ENCODE measurements at places on chromosomes 12 and 14.
A peak's percentile ranks its signal among the peaks of the same experiment; 100 is the strongest.

DNA sequence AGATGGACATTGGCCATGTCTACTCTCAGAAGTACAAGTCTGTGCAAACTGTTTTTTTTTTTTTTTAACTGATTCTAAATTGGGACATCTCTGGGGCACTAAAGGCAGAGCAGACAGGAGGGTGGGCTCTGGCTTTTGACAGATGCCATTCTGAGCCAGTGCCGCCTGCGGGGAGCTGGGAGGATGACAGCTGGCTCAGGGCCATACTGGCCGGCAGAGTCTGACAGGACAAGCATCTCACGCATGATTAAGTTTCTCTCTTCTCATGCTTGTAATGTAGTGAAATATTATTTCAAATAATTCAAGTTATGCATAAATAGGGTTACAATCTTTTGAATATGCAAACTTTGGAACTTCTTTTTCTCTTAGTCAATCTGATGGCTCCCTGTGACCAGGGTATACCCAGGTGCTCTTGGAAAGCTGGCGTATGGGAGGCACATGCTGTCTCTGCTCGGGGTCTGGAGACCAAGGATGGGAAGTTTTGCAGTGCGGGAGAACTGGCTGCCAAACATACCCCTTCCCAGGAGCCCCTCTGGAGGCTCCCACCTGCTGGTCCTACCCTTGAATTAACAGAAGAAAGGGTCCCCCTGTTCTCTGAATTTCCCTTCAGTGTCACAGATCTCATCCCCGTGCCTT, 7.6 kb downstream of the CDCA4 start:
- no peak for DNase-seq

- no peak for DNase-seq
Observed at GRCh38 chr14:57487771-57488170, 5.9 kb downstream of the CCDC198 start.

- DNase-seq: no peak
Observed at GRCh38 chr14:69675877-69676416, 64.6 kb downstream of the SUSD6 start.

DNA sequence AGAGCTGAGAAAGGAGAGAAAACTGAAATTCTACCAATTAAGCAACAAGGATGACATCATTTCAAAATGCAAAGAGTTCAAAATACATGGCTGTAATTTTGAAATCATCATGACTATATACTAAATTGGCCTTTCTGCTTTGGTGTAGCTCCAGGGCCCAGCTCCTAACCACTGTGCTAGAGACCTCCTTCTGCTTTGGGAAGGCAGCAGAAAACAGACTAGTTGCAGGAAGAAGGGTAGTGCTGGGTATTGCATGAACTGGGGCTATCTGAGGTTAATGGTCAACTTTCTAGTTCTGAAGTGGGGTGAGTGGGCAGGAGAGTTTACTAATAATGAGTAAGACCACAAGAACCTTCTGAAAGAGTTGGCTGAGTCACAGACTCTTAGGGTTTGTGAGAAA, 66.2 kb downstream of the PTGER2 start:
- DNase-seq: no peak

- DNase-seq: no peak
Observed at GRCh38 chr12:1501001-1501400, 93.4 kb downstream of the FBXL14 start.

DNA sequence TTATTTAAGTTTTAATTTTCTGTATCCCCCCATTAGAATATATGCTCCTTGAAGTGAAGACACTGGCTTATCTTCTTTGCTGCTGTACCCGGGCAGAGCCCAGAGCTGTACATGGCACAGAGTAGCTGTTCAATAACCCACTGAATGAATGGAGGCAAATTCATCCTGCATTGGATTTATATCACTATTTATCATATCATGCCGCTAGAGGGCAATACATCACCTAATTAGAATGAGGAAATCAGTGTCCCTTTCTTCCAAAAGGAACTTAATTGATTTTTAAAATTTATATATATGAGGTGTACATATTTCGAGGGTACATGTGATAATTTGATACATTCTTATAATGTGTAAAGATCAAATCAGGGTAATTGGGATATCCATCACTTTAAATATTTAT, 89.2 kb upstream of the TMEM260 start:
- peak; percentile 35 for DNase-seq

DNA sequence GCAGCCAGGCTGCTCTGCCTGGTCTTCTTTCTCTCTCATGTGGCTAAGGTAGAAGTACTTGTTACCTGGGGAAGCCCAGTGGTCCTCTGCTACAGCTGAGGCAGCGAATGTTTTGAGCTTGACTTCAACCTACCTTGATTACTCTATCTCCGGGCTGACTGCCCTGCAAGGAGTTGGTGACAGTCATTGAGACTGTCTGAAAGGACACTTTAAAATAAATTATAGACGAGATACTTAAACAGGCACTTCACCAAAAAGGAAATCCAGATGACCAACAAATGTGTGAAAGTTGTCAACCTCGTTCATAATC, 474 bp upstream of the CIT start:
- DNase-seq: no peak

DNA sequence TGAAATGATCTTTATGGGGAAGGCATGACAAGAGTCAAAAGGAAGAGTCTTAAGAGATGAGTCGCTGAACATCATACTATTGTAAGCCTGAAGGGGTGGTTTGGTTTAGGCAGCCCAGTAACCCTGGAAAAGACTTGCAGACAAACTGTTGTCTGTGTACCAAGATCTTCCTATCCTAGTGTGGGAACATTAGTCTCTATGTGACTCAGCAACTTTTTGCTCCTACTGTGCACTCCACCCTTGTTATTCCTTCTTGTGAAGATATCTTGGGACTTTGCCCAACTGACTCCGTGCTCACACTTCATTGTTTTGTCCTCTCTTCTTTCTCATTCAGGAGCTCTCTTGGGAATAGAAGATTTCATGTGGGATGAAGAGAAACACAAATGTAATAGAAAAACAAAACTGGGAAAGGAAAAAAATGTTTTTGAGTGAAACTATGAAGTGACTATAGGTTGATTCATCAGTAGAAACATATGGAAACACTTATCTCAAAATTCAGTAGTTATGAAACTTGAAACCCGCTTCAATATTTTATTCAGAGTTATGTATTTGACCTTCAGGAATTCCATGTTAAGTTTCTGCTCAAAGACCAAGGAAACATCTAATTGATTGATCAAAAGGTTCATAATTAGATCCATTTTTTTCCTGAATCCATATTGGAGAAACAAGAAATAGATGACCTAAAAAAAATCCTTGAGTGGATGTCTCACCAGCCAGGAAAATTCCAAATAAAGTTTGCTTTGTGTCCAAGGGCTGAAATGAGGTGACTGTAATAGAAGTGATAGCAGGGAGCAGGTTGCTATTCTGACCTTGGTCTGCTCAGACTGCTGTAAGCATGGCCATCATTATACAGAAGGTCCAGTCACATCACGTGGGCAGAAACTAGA, 67.2 kb downstream of the BTG1 start:
- no peak for DNase-seq

- peak; percentile 78 for DNase-seq
Observed at GRCh38 chr12:12376646-12377448, 20.0 kb downstream of the BORCS5 start.

- no peak for DNase-seq
Observed at GRCh38 chr12:95629392-95629791, 78.1 kb upstream of the USP44 start.

DNA sequence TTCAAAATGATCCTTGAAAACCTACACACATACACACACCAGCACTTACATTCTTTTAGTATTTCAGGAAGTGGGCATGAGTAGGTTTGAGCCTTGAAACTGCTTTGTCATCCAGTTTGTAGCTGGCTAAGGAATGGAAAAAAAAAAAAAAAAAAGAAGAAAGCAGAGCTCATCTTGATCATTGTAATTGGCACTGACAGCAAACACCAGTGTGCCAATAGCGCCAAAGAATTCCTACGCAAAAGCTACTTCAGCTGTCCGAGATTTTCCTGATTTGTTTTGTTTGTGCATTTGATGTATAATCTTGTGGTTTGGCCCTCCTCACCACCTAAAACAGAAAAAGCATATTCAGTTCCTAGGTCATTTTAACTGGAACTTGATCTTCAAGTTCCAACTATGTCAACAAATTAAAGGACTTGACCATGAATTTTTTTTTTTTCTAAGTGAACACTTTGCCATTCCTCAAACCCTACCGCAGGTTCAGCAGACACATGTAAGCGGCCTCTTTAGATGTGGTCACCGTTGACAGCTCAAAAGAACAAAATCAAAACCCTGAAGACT, 57.3 kb downstream of the FLRT2 start:
- DNase-seq: no peak

DNA sequence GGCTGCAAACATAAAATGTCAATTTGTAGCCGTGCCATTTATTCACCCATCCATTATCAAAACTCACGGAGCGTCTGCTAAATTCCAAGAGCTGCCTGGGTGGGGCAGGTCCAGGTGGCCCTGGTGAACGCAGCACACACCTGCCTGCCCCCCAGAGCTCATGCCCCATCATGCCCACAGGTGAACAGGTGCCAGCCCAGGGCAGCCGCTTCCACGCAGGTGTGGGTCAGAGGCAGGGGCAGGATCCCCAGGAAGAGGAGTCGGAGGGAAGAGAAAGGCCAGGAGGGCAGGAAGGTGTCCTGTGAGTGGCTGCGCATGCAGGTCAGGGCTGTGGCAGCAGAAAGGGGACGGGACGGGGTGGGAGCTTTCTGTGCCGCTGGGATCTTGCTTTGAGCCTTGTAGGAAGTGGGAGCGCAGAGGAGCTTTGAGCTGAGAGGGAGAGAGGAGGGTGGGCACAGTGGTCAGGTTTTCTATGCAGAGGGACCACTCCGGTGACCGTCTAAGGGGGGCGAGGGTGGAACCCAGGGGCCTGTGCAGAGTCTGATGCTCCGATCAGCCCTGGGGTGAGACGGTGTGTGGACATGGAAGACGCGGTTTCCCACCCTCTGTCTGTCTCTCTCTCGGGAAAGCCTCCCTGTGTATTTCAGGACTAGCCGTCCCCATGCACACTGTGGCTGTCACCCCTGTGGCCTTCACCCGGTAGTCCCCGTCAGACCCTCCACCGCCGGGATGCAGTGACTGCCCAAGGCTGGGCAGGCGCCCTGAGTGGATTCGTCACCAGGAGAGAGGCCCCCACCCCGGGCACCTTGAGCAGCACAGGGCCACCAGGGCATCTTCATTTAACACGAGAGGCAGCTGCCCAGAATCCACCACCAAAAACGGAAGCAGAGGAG, 26.7 kb downstream of the GALNT9 start:
- DNase-seq: no peak

DNA sequence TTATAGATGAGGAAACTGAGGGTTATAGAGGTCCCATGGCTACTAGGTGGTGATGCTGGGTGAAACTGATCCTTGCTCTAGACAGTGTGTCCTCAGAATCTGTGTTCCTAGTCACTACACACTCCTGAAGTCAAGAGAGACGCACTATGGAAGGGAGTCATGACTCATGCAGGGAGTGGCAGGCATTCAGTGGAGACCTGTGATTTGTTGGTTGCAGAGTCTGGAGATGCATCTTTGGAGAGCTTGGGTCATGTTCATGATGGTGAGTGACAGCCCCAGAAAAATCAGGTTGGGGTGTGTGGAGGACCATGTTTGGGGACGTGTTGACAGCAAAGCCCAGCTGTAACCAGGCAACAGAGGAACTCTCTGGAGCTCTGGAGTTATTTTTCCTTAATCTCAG, 38.0 kb upstream of the FBXO21 start:
- no peak for DNase-seq

GRCh38 chr12:11875414-11875935, 195.3 kb upstream of the BCL2L14 start:
- DNase-seq: no peak

DNA sequence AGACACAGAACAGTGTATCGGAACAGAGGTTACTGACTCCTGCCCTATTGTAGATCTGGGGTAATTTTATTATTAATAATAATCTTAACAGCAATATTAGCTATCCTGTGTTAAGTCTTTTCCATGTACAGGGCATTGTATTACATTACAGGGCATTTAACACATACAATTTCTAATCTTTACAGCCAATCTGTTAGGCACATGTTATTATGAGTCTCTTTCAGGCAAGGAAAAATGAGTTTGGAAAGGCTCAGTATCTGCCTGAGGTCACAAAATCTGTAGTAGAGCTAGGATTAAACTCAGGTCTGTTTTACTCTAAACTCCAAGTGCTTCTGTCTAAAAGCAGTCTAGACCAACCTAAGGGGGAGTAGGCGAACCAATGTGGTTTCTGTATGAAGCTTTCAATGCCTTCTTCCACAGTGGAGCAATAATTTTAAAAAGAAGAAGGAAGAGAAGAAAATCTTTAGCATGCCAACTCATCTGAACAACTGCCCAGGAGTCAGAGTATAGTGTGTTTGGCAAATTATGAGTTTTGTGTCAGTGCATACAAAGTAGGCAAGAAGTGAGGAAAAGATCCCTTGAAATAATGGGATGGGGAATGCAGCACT, 192.6 kb downstream of the CHST11 start:
- DNase-seq: no peak

GRCh38 chr12:6231359-6232268, 31.4 kb downstream of the CD9 start:
- no peak for DNase-seq

- no peak for DNase-seq
Observed at GRCh38 chr14:99260116-99260515, 11.9 kb downstream of the BCL11B start.

DNA sequence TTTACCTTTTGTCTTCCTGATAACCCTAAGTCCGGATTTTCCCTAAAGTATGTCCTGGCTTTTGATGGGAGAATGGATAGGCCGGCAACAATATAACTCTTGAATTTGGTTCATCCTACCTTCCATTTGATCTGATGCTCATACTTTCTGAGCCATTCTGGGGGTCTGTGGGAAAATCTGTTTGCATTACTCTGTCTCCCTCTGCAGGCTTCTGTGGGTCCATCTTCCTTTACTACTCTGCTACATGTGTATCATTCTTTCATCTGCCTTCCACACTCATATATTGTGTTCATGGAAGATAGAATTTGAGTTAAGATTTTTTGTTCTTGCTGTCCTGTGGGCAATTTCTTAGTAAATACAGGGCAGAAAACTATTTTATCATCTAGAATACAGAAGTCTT, 101.5 kb downstream of the NAV3 start:
- no peak for DNase-seq

GRCh38 chr12:64180951-64181350, 41.1 kb downstream of the KICS2 start:
- DNase-seq: no peak

DNA sequence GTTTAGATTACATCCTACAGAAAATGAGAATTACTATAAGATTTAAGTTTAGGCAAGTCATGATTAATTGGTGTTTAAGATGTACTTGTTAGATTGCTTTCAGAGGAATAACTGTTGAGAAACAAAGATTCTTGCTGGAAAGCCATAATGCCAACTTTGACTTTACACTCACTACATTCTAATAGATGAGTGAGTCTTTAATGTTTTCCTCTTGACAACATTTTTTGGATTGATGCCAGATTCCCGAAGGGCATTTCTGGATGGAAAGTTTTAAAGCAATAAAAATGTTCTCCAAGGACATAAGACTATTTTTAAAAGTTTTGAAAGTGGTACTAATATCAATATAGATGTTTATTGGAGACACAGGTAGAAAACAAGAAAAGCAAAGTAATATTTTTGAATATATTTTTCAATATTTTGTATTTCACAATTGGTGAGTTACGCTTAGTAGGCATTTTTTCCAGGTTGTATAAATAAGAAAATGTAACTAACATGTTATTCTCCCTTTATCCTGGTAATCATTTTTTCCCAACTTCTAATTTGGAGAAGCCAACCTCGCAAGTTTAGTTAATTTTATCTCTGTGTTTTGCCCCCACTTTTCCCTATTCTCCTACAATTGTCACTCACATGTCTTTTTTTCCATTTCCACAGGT, 307.3 kb downstream of the CEP128 start:
- no peak for DNase-seq

GRCh38 chr12:3114671-3115070, 37.5 kb downstream of the TSPAN9 start:
- DNase-seq: no peak

- no peak for DNase-seq
Observed at GRCh38 chr14:89331398-89331797, 85.6 kb downstream of the FOXN3 start.
